ENCODE measurements at places on chromosomes 3 and 15. TPM values are rescaled to one million over a fixed set of nuclear protein-coding genes. Genes with fewer than 3 reads are reported as not detected.

PPP1R14D gene
- not detected for polyA plus RNA-seq

DNA sequence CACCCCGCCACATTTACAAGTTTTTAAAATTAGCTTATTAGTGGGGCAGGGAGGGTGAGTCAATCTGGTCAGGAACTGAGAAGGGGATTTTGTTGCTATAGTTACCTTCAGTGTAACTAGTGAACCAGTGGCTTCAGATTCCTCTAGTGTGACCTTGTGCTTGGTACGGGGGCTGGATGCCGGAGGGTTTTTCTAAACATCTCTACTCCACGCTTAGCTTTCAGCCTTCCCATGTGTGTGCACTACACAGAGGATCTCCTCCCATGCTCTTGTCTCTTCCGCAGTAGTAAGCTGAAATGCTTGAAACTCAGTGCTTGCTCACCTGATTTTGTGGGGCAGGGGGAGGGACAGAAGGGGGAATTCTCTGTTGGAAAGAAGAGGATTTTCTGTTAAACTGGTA lies 67.9 kb upstream of the AKAP13 start:
- DNase-seq = no peak

- DNase-seq = no peak
Observed at GRCh38 chr15:58628206-58628947, 121.1 kb downstream of the ADAM10 start.

DNA sequence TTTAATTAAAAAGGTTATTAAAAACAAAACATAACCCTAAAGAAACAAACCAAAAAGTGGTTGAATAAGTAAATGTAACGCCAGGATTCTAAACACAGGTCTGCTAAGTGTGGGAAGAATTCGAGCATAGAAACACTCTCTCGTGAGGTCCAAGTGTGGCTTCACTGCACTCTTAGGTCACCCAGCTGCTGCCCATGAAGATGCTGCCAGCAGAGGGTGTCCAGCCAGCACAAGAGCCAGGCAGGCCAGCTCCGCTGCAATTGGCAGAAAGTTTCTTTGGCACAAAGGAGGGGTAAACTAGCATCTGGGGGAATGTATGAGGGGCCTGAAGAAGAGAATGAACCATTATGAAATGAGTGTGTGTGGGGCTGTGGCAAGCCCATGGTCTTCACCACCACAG lies 215.7 kb upstream of the FEZF2 start:
- DNase-seq = peak; percentile 65

DNA sequence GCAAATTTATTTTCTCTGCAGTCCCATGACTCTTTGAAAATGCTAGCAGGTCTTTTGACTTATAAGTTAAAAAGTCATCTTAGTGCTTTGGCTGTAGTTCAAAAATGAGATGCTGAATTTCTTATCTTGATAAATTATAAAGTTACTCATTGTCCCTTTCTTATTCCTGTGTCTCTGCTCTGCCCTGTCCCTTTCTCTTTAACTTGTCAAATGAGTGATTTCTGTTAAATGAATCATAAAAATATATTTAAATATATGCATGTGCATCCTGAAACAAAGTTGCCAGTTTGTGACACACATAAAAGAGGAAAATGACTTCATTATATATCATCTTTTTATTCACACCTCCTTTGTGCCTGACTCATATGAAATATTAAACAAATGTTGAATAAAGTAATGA lies 1097.3 kb upstream of the EPHA6 start:
- DNase-seq = no peak

- DNase-seq = no peak
Observed at GRCh38 chr15:29818141-29818540, 4.1 kb downstream of the TJP1 start.

- DNase-seq = no peak
Observed at GRCh38 chr15:53830707-53831386, 71.4 kb upstream of the WDR72 start.

DNA sequence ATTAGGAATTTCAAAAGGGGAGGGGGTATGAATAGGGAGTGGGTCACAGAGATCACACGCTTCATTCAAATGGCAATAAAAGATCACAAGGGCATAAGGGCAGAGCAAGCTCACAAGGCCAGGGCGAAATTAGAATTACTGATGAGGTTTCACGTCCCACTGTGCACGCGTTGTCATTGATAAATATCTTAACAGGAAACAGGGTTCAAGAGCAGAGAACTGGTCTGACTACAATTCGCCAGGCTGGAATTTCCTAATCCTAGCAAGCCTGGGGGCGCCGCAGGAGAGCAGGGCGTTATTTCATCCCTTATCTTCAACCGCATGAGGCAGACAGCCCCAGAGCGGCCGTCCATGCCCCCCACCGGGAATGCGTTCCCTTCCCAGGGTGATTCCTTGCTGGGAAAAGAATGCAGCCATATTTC lies 18.1 kb upstream of the SMCO1 start:
- DNase-seq = no peak

DNA sequence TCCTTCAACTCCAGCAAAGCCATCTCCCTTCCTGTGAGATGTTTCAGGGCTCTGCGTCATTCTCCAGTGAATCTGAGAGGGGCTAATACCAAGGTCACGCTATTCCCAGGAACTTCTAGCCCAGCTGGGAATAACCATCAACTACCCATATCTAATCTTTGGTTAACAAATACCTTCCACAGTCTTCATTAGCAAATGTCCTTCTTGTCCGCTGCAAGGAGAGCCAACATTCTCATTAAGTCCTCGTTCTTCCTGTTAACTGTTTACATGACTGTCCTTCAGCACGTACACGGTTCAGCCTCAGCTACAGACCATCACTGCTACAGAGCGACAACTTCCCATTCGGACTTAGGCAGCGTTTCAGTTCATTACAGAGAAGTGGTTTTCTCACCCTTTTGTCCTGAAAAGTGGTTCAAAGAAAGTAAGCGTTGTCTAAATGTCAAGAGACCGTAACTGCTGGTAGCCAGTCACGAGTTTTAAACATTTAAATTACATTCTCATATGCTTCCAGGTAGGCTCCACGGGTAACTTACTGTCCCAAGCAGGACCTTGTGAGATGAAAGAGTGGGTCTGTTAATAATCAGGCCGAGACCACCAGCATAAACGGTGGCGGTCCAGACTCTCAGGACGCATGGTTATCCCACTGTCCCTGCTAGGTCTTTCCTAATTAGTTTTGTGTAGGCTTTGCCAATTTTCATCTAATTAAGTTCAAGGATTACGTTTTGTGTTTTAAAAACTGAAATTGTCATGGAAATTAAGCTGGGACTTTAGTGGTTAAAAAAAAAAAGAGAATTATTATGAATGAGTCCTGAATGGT lies 63.8 kb downstream of the CHSY1 start:
- peak; percentile 50 for DNase-seq
